Esophagus muscularis mucosa (tissue), 4 donors: ENCODE measurements at places on chromosomes 3 and 15.
A peak's percentile ranks its signal among the peaks of the same experiment; 100 is the strongest.

DNA sequence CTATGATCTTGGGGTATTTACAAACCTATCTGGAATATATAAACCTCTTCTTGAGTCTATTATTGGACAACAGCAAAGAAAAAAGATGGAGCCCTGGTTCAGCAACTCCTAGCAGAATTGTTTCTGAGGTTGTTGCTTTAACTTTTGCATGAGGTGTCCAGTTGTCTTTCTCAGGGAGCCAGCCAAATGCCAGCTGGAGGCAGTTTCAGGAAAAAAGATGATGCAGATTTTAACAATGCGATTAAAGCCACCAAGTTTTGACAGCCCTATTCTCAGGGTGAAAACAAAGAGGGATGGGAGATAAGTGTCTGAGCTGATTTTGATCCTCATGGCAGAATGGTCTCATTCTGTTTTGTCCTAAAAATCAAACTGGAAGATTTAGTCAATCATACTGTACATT lies 181.6 kb upstream of the RASGRP1 start:
- DNase-seq, result no peak

GRCh38 chr15:78915341-78916087 lies 29.3 kb downstream of the CTSH start:
- no peak for DNase-seq

DNA sequence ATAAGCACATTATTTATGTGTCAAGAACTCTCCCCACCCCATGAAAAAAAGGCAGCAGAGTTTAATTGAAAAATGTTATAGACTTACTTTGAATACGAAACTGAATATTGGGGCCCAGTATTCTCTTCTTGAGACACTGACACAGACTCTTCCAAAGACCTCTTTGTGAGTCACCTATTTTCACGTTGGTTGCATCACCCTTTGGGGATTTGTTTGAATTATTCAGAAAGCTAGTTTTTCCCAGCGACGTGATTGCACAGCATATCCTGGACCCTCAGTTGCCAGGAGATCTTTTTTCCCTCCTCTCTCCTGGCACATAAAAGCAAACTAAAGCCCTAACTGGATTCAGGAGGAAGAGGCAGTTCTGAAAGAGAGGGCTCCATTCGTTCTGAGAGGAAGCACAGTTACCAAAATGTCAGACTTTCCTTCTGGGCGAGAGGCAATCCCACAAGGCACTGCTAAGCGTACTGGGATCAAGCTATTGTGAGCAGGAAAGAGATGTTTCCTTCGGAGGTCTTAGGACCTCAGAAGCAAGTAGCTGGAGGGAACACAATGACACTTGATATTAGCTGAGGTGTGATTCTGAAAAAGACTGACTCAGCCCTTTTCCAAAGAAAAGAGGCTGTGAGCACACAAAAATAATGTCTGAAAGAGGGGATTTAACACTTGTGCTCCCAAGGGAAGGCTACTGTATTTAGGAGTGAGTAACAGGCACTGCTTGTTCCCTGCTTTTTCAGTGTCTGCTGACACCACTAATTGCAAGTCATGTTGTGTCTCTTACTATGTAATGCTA lies 65.8 kb upstream of the CADPS start:
- DNase-seq, result no peak

DNA sequence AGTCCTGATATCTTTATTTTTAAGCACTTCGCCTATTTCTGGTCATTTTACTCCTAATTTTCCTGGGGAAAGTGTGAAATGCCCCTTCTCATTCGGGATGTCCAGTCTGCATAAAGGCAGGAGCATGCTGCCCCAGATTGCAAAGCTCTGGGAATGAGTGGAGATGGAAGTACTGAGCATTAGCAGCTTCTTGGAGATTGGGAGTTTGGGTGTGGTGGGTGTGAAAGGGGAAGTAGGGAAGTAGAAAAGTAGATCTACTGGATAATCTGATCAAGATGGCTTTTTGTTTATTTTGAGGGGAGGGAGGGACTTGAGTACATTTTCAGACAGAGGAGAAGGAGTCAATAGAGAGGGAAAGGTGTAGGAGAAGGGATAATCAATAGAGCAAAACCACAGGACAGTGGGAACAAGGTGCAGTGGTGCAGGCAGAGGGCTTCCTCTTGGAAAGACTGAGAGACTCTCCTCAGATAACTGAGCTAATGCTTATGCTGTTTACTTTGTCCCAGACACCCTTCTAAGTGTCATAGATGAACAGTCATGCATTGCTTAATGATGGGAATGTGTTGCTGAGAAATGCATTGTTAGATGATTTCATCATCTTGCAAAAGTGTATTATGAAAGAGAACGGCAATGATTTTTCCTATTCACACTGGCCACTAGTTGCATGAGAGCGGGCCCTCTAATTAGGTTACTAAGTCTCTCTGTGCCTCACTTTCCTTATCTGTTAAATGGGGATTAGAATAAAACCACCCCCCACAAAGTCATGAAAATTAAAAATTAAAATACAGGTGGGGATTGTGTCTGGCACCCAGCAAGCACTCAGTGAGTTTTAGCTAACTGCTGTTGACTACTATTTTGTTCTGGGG lies 45.5 kb downstream of the PHLDB2 start:
- no peak for DNase-seq

GRCh38 chr3:155001289-155002010 lies 78.7 kb upstream of the MME start:
- no peak for DNase-seq

GRCh38 chr3:77055841-77056341 lies 16.0 kb downstream of the ROBO2 start:
- no peak for DNase-seq

DNA sequence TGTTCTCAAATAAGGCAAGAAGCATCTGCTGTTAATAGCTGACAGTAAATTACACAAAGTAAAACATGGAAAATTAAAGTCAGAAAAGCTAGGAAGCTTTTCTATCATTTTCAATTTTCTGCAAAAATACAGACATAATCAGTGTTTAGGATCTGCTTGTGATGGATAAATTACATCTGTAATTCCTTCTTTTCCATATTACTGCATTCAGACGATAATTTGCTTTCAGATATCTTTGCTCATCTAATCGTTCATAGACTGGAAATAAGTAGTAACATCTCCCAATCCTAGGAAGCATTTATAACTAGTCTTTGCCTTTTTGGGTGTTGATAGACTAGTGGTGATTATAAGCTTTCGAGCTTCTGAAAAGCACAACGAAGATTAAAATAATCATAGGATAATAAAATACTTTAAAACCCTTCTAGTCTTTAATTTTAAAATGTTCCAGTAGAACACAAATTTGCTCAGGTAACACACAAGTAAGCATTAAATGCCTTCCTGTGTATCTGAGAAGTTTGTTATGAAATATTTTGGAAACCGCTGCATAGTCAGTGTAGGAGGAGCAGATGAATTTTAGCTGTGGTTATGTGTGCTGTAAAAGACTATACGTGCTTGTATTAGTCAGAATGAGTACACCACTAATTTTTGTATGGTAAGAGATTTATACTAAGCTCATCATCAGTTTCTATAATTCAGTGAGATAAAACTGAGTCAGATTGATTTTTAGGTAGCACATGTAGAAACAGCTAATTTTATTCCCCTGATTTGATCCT lies 41.0 kb downstream of the MBNL1 start:
- DNase-seq, result no peak

DNA sequence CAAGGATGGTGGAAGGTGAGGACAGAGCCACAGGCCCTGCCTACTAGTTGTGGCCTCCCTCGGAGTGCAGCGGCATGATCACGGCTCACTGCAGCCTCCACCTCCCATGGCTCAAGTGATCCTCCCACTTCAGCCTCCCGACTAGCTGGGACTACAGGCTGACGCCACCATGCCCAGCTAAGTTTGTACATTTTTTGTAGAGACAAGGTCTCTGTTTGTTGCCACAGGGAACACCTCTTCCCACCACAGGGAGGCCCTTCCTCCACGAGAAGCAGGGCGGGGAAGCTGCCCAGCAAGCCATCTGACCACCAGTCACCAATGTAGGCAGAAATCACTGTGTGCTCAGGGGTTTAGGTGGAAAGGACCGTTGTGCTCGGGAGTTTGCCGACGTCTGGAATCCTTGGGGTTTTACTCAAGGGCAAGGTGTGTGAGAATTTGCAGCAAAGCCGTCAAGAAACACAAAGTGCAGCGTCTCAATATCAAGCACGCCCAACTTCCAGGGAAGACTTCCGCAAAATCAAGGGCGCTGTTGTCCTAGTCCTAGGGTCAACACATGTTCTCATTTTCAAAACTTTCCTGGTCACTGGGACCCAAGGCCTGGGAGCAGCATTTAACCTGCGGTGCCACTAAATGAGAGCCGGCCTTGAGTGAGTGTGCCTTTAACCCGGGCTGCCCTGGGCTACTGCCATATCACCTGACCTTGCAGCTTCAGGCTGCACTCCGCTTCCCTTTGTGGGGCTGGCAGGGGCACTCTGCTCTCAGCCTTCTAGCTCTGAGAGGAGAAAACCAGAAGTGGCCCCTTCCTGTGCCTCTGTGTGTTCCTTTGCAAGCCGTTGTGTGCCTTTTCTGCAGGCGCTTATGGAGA lies 65.7 kb downstream of the SLC12A8 start:
- DNase-seq, result no peak

DNA sequence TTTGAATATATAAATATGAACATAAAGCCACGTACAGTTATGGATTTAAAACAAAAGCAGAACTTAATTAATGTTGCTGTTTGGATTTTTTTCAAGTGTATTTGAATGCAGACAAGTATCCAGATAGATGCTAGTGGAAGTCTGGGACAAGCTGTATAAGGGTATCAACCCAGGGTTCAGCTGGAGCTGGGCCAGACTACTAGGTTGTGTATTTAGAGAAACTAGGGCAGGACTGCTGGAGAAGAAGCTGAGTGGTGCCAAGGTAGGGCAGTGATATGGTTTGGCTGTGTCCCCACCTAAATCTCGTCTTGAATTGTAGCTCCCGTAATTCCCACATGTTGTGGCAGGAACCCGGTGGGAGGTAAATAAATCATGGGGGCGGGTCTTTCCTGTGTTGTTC lies 189.8 kb upstream of the CTDSPL start:
- DNase-seq, result peak; percentile 68

DNA sequence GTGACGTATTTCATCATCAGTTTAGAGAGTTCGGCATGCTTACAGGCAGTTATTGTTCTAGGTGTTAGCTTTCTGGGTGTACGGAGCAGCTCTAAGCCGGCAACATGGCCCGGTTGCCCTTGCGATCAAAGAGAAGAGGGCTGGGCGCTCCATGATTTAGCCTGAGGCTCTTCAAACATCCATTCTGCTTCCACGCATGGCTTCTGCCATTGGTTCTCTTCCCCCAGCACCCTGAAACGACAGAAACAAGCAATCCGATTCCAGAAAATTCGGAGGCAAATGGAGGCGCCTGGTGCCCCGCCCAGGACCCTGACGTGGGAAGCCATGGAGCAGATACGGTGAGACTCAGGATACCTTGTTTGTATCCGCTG lies 574 bp downstream of the NGRN start:
- DNase-seq, result no peak

DNA sequence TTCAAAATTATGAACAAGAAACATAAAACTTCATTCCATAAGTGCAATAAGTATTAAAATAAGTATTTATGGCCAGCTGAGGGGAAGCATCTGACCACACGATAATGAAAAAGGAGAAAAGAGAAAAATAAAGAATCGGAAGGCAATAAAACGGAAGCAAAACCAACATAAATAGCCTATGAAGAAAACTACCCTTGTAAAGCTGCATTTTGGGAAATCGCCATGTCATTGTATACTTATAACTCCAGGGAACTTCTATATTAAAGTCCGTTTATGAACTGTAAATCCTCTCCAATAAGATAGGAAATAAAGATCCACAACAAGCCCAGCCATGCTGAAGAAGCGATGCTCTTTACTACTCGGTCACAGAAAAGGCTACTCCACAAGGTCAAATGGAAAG lies 47.7 kb downstream of the MORC1 start:
- DNase-seq, result no peak

DNA sequence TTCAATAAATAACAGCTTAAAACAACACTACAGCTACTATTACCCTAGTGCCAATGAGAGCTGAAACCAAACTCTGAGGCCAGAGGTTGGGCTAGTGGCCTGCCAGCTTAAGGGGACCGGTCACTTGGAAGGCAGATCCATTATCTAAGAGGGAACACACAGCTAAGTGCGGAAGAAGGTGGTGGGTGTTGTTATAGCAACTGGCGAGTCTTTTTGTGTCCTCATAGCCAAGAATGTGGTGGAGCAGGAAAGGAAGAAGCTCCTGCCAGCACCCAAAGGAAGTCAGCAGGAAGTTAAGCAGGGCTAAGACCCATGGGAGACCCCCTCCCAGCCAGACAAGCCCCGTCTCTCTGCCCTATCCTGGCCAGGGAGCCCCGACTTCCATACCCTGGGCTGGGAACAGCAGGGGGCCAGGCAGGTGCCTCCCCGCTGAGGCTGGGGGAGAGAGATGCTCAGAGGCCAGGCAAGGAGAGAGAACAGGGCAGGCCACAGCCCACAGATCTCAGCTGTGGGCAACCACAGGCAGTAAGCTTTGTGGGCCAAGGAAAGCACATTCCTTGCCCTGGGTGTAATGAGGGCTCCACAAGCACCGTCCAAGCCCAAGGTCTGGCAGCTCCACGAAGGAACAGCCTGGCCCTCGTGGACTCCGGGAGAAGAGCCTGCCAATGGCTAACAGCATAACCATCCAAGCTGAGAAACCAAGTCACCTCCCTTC lies 34.0 kb upstream of the HRH1 start:
- peak; percentile 77 for DNase-seq

- no peak for DNase-seq
Measured at GRCh38 chr3:100053951-100054620, 60.2 kb downstream of the FILIP1L start.

- DNase-seq, result no peak
Measured at GRCh38 chr3:156535162-156535627, 19.7 kb downstream of the SSR3 start.

- DNase-seq, result no peak
Measured at GRCh38 chr3:106115557-106115956, 246.7 kb upstream of the CBLB start.

- DNase-seq, result no peak
Measured at GRCh38 chr15:55884223-55884622, 109.2 kb downstream of the NEDD4 start.

DNA sequence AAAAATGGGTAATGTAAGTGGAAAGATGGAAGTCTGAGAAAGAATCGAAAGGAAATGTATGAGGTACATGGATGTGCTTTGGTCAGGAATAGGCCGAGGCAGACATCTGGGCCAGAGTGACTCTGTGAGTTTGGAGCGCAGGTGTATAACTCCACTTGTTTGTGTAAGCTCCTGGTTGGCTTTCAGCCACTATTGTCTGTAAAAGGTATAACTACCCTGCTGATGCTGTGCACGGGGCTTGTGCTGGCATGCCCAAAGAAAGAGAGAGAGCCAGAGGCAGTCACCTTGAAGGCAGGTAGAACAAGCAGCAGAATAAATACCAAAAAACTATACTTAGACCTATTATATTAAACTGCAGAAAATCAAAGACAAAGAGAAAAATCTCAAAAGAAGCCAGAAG lies 32.7 kb upstream of the CD96 start:
- no peak for DNase-seq

GRCh38 chr15:85619992-85620689 lies 174.6 kb downstream of the KLHL25 start:
- DNase-seq, result no peak

- no peak for DNase-seq
Measured at GRCh38 chr3:148309390-148310035, 388.2 kb upstream of the AGTR1 start.
